ENCODE measurements at places on chromosomes 7 and 10.

DNA sequence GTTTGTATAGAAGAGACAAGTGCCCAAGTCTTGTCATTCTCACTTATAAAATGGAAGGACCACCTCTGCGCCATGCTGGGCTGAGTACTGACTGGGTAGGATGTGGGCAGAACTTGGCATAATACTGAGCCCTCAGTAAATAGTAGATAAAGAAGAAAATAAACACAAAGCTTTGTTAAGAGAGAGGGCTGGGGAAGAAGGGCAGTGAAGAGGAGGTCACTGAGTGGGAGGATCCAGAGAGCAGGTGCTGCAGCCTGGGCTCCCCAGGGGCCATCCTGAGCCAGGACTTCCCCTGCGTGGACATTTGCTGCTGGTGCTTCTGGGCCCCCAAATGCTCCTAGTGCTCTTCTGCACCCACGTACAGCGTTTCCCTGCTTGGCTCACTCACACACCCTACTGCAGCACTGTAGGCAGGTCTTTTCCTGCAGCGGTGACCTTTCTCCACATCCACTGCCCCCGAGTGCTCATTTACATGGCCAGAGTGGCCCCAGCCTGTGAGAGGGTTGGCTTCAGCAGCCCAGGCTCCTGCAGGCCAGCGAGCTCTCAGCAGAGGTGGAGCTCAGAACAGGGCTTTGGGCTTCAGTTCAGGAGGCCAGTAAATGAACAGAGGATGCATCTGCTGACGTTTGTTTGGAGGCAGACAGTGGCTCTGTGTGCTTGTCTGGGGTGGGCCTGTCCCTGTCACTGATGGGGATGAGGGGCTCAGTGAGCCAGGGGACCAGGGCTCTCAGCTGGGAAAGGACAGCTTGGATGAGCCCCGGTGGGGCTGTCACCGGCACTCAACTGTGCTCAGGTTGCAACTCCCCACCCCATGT lies 164.6 kb downstream of the ADARB2 start:
- DNase-seq: no peak

DNA sequence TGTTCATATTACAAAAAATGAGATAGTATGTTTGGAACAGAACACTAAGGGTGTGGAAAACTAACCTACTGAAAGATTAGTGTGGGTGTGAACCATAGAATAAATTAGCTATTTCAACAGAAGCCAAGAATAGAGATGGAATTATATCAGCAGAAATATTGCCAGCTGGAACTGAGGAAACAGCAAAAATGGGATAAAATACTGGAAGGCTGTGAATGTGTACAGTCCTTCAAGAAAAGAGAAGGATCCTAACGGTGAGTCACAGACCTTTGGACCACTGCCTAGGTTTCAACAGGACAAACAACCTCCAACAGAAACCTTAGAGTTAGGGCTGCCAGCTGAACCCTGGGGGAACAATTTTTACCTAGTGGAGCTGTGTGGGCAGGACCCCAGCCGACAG lies 395.0 kb downstream of the ZWINT start:
- DNase-seq: no peak

GRCh38 chr10:132475086-132475485 lies 62.5 kb upstream of the INPP5A start:
- no peak for DNase-seq

DNA sequence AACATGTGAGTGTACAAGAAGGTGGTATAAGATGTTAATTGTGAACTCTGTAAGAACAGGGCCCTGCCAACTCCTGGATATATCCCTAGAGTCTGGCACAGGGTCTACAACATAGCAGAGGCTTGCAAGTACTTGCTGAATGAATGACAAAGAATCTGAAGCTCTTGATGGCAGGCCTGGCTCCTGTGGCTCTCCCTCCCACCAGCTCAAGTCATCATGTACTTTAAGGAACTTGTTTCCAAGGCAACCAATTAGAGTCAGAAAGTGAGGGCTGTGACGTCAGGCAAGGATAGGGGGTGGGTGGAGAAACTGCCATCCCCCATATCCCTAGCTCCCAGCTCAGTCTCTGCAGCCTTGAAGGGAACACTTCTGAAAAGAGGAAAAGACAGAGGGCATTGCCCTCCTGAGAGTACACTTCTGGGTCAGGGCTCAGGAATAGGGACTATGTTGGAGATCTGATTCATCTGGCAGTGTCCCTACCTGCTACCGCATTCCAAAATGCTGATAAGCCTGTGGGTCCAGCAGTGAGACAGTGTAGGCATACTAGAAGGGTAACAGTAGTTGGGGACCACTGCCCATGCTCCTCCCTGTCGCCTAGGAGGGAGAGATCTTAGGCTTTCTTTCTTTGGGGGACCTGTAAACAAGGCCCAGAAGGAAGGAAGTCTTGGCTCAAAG lies 34.6 kb upstream of the BTRC start:
- no peak for DNase-seq

DNA sequence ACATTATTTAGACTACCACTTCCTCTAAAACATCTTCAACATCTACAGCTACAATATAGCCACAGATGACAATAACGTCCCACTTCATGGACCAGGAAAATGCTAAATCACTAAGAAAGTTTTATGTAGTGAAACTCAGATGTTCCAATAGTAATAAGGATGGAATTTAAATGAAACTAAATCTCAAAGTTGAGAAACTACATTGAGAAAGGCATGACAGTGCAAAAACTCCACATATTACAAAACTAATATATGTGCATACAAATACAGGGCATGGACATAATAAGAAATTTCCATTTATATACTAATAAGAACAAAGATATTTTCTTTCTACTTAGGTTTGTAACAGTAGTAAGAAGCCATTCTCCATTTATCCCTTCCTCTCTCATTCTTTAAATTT lies 31.1 kb downstream of the POT1 start:
- DNase-seq: no peak

DNA sequence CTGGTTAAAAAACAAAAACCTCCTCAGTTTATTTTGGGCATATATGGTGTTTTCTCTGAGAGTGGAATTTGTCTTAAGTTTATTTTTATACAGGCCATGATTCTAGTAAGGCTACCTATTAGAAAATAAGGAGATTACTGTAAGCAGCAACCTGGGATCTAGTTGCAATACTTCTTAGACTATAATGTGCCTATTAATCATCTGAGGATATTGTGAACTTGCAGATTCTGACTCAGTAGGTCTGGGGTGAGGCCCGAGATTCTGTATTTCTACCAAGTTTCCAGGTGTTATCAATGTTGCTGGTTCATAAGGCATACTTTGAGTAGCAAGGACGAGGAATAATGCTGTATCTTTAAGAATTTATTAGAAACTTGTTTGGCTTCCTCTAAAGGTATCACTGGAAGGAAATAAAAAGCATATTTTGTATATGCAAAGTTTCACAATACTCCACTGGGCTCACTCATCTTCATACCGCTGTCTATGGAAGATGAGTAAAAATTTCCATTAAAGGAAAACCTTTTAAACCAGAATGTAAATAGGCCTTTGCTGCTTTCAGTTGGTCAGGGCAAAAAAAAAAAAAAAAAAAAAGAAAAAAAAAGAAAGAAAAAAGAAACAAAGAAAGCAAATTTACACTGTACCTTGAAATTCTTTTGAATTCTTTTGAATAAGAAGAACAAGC lies 105.8 kb downstream of the BMPER start:
- no peak for DNase-seq

GRCh38 chr10:29859521-29860130 lies 199.8 kb downstream of the JCAD start:
- DNase-seq: no peak

DNA sequence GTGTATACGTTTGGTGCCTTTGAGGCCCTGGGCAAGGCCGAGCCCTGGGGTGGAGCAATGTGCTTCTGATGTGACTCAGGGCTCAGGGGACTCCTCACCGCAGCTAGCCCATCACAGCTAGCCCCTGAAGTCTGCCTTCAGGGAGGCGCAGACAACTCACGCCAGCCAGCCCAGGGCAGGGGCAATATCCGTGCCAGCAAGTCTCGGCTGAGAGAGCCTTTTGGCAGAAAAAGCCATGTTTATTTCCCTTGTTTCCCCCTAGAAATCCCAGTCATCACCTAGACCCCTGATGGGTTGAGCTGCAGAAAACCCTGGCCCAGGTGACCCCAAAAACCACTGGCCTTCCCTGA lies 90.4 kb downstream of the CHST15 start:
- DNase-seq: no peak

GRCh38 chr7:34748728-34749089 lies 90.7 kb downstream of the NPSR1 start:
- no peak for DNase-seq

GRCh38 chr7:1086588-1087464 lies 1.1 kb upstream of the GPER1 start:
- peak; percentile 70 for DNase-seq

DNA sequence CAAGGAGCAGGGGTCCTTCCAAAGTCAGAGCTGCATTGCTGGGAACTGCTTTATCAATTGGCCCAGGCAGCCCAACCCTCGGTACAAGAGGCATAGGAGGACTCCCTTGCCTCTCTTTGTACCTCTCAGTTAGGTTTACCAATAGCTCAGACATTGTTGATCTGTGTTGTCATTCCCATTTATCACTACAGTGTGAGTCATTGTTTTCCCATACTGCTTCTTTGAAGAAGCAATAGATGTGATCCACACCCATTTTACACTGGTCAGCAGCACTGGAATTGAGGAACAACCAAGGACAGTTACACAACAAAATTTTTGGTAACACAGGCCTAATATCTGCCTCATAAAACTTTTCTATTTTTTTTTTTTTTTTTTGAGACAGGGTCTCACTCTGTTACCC lies 307.2 kb downstream of the SNX13 start:
- DNase-seq: no peak

GRCh38 chr10:14282276-14282675 lies 48.4 kb downstream of the FRMD4A start:
- DNase-seq: no peak

GRCh38 chr7:17152721-17153120 lies 145.7 kb upstream of the AHR start:
- no peak for DNase-seq

GRCh38 chr7:18133921-18134320 lies 106.3 kb upstream of the PRPS1L1 start:
- no peak for DNase-seq

DNA sequence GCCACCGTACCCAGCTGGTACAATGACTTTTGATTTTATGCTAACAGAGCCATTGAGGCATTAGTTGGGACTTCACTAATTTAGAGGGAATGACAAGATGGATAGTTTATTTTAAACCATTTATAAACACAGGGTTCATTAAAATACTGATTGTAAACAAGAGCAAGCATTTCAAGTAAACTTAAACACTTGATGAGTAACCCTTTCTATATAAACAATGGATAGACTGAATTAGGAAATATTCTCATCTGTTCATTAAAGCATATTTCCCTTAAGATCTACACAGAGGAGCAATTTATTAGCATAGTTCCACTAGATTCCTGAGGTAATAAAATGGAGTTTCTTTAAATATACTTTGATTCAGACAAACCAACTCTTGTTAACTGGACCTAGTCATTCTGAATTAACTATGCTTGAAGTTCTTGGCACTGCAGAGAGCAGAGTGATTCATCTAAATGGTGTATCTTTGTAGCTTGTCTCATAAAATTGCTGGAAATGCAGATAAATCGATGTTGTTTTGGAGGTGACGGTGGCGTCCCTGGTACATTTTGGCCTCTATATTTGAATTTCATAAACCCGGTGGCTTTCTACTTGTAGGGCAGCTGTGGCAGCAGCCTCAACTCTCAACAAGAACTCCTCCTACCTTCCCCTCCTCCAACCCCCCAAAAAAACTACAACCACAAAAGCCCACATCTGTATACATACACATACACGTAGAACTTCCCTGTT lies 15.4 kb upstream of the VDAC2 start:
- no peak for DNase-seq

- DNase-seq: peak; percentile 63
Observed at GRCh38 chr7:129144095-129144833, at the start of gene TSPAN33. TSPAN33 (plus strand) TSS chr7:129144707; CDS start chr7:129144981, 274 bp downstream.

DNA sequence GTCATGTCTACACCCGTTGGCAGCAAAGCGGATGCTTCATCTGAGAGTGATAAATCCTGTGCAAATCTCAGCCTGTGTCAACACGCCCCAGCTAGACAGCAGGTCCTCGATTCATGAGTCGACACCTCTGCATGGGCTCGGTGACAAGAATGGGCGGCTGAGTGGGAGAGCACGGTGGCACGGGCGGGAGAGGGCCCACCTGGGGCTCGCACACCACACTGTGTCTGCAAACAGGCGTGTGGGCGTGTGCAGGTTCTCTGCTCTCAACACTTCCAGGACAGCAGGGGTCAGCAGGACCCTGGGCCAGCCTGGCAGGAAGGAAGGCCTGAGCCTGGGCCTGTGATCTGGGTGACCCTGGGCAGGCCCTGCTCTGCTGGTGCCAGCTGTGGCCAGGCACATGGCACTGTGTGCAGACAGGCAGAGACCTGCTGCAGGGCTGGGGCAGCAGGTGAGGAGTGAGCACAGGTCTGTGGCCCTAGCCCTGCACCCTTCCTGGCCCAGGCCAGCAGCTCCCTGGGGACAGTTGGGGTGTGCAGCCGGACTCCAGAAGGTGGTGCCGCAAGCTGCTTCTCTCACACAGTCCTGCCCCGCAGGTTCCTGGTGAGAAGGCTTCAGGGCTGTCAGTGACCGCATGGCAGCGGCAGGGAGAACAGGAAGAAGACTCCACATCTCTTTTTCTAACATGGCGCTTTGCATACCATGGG lies 216.4 kb downstream of the ELFN1 start:
- DNase-seq: no peak

GRCh38 chr10:97788552-97789442 lies 17.0 kb upstream of the SFRP5 start:
- no peak for DNase-seq

- DNase-seq: no peak
Observed at GRCh38 chr7:40694026-40694809, 559.4 kb downstream of the SUGCT start.

- no peak for DNase-seq
Observed at GRCh38 chr7:41567731-41568114, 135.2 kb downstream of the INHBA start.

GRCh38 chr10:95430231-95430951 lies 130.8 kb downstream of the SORBS1 start:
- peak; percentile 31 for DNase-seq

GRCh38 chr7:99374111-99375064 lies at the start of gene ARPC1B:
ARPC1B (plus strand) TSS chr7:99374730; CDS start chr7:99385715, 10,985 bp downstream.
- peak; percentile 86 for DNase-seq

DNA sequence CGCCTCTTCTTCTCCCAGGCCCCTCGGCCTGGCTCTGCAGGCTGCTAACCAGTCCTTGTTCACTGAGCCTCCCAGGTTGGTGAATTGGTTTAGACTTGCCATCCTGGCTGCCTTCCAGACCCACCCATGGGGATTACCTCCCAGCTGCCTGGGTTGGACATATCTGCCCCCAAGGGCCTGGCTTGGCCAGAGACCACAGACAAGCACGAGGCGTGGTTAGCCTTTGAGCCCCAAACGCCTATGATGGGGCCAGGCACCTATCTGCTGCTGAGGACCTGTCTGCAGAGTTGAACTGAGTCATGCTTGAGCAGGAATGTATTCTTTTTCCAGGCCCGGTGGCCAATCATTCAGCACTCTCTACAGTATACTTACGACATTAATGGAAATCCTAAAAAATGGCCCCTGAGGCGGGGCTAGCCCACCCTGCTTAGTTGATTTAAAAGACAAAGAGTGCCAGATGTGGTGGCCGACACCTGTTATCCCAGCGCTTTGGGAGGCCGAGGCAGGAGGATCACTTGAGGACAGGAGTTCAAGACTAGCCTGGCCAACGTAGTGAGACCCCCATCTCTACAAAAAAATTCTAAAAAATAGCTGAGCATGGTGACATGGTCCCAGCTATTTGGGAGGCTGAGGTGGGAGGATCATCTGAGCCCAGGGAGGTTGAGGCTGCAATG lies 361.5 kb downstream of the FRMD4A start:
- no peak for DNase-seq

Data from stimulated activated CD4-positive, alpha-beta T cell treated with anti-CD3 and anti-CD28 coated beads, Interleukin-1b, Interleukin-23, amount 100 ng/mL, for 48 hours (primary cell).